Activated CD4-positive, alpha-beta T cell treated with anti-CD3 and anti-CD28 coated beads, Interleukin-10, Interleukin-2, amounts not matched to agents 100 ng/mL and 50 ng/mL, durations not matched to agents 16 hours and 8 hours (primary cell): ENCODE measurements at places on chromosomes 1 and 21.

GRCh38 chr1:28986306-28986910 lies 72.0 kb downstream of the EPB41 start:
- DNase-seq, result no peak

- no peak for DNase-seq
Measured at GRCh38 chr1:4668743-4669700, 14.6 kb downstream of the AJAP1 start.

DNA sequence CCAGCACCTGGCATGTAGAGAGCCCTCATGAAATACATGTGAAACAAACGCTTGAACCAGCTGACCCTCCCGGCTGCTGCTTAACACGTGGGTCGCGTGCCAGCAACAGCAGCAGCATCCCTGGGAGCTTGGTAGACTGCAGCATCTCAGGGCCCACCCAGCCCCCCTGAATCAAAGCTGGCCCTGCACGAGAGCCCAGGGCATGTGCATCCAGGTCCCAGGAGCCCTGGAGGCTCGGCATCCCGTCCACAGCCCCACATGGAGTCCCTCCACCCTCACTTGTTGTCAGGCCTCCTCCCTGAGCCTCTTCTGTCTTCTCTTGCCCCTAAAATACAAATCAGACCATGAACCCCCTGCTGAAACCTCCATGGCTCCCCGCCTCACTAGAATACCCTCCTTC lies 123.1 kb downstream of the MATN1 start:
- no peak for DNase-seq

- DNase-seq, result peak; percentile 89
Measured at GRCh38 chr21:45592208-45592619, 50.0 kb upstream of the SLC19A1 start.

GRCh38 chr1:30258876-30259275 lies 464.5 kb downstream of the MATN1 start:
- no peak for DNase-seq

- no peak for DNase-seq
Measured at GRCh38 chr1:241269116-241269515, 87.9 kb downstream of the RGS7 start.

GRCh38 chr1:156128654-156129597 lies 14.4 kb downstream of the LMNA start:
- no peak for DNase-seq

- no peak for DNase-seq
Measured at GRCh38 chr1:119974013-119974412, 77.7 kb upstream of the ADAM30 start.

GRCh38 chr1:17108360-17108759 lies 10.9 kb downstream of the PADI2 start:
- DNase-seq, result no peak

DNA sequence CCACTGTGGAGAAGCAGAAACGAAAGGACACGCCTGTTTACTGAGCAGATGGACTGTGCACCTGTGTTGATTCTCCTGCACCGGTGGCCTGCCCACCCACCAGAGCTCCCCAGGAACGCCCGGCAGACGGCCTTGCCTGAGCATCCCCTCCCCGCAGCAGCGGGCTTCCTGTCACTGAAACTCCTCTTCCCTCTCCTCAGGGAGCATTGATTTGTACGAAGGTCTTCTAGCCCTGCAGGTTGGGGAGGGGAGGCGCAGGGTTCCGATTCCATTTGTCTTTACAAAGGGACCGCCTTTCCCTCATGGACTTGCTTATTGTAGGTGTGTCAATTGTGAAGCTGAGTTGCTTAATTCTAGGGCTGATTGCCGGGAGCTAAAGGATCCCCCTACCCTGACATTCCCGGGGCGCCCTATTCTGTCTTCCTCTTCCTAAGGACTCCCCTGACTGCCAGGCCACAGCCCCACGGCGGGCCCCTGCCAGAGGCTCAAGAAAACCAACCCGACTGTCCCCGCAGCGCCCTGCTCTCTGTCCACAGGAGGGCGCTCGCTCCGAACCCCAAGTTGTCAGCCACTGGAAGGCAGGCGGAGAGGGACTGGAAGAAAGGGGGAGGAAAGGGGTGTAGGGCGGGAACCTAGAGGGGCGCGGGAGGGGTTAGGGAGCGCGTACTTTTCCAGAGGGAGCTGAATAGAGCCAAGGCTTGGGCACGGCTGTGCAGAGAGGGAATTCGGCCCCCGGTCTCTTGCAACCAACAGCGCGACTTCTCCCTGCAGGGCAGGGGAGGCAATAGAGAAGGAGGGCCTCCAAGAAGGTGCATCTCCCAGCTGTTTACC lies 2.8 kb downstream of the S100A6 start:
- peak; percentile 90 for DNase-seq

- no peak for DNase-seq
Measured at GRCh38 chr1:188006354-188006753, 1177.6 kb downstream of the PLA2G4A start.

DNA sequence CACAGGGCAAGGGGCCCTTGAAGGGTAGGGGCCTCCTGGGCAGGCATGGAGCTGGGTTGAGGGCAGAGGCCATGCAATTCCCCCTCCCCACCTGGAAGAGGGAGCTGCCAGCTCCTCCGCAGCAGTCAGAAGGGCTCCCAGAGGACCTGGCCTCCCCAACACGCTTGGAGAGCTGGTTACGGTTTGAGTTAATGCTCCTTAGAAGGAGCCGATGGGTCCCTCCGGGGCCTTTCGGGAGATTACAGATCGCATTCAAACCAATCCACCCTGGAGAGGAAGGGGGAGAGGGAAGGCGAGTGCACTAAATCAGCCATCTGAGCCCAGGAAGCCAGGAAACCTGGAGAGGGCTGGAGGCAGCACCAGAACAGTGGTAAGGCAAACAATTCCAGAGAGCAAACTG lies 106.3 kb upstream of the CSF3R start:
- DNase-seq, result no peak

- peak; percentile 4 for DNase-seq
Measured at GRCh38 chr1:27233667-27234048, 774 bp upstream of the WDTC1 start.

DNA sequence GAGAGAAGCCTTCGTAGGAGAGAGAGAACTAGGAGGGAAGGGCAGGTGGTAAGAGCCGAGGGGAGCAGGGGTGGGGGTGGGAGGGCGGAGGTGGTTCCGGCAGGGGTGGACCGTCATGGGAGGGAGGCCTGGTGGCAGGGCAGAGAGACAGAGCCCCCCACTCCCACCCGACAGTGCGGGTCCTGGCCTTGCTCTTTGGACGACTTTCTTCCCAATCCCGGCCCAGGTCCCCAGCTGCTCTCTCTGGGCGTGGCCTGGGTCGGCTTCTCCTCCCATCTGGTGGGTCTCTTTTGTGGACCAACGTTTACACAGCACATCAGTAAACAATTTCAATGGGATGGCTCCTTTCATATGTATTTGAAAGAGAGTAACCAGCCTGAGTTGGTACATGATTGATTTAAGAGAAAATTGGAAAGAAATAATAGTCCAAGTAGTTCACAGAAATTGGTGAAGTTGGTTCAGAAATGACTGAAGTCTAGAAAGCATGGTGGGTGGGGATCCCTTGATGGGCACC lies 56.9 kb downstream of the LDLRAD2 start:
- no peak for DNase-seq

DNA sequence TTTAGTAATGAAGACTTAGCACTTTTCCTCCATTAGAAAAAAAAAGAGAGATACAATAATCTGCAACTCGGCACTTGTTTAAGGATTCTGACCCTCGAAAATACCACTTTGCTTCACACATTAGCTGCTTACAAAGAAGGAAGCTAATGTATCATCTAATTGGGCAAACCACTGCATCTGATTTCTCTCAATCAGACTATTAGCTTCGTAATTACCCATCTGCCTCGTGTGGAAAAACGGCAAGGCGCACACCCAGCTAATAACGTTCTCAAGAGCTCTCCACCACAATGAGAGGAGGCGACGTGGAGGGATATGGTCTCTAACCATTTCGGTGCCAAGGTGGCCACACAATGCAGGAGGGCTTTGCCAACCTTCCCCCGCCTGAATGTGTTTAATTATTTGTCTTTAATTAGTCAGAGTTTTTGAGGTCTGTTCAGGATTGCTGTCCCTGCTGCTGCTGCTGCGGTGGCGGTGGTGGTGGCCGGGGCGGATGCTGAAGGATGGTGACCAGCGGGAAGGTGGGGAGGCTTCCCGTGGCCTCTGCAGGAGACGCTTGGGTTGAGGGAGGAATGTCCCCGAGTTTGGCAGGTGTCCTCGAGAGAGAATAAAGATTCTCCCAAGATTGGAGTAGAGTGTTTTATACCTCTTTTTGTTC lies 374.5 kb downstream of the RPS6KC1 start:
- DNase-seq, result no peak

- DNase-seq, result peak; percentile 36
Measured at GRCh38 chr1:3068564-3069431, at the start of gene PRDM16. Gene PRDM16, plus strand, starts transcription at chr1:3069203. Its CDS starts 57 bp downstream, at chr1:3069260.

- no peak for DNase-seq
Measured at GRCh38 chr1:68229650-68230483, 2.5 kb downstream of the WLS start.

GRCh38 chr1:208604295-208604694 lies 360.1 kb upstream of the PLXNA2 start:
- DNase-seq, result peak; percentile 81

DNA sequence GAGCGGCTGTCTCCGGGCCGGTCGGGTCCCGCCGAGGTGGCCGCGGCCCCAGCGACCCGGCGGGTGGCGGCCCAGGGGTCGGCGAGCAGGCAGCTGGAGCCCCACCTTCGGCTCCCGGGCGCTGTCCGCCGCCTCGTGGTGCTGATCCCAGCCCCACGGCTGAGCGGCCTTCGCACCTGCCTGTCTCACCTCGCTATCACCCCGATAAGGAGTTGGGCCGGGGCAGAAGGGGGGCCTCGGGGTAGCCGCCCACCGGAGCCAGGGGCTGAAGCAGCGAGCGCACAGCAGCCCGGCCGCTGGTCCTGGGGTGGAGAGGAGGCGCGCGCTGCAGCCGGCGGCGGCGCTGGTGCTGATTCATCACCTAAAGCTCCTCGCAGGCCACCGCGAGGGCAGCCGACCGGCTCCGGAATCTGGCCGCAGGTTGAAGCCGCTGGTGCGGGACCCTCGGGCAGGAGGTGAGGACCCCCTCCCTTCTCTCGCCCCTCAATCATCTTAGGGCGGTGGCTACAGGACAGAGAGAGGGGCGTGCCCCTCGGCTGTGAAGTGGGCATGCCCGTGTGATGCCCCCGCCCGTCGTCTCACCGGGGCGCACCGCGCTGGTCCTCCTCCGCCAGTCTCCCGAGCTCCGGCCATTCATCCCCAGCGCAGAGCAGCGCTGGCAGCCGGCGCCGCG lies 575 bp downstream of the TRIM67 start:
- peak; percentile 23 for DNase-seq

GRCh38 chr1:163395790-163396189 lies 74.0 kb downstream of the NUF2 start:
- DNase-seq, result no peak

- DNase-seq, result no peak
Measured at GRCh38 chr1:167937709-167938010, 788 bp upstream of the MPC2 start.

DNA sequence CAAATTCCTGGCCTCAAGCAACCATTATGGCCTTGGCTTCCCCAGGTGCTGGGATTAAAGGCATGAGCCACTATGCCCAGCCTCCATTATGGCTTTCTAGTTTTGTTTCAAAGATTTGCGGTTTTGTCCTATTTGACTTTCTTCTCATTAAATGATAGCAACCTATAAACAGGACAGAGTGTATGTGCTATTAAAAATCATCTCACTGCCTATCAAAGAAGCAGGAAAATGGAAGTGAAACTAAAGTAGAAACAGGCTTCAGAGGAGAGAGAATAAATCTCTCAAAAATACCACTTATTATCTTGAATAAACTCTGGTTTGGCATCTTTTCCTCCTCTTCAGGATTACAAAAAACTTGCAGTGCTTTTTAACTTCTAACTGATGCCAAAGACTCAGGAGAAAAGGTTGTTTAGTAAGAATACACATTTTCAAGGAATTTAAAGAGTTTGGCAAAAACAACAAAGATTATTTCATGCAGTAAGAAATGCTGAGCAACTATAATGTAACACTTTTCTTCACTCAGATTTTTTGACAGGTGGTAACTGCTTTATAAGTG lies 28.7 kb downstream of the ACBD3 start:
- DNase-seq, result no peak

GRCh38 chr1:206002871-206003801 lies at the start of gene RAB7B:
Gene RAB7B, minus strand, starts transcription at chr1:206003395. Its CDS starts 9,260 bp downstream, at chr1:205994135.
- no peak for DNase-seq

- DNase-seq, result peak; percentile 52
Measured at GRCh38 chr1:168504064-168504837, 39.5 kb downstream of the XCL2 start.

DNA sequence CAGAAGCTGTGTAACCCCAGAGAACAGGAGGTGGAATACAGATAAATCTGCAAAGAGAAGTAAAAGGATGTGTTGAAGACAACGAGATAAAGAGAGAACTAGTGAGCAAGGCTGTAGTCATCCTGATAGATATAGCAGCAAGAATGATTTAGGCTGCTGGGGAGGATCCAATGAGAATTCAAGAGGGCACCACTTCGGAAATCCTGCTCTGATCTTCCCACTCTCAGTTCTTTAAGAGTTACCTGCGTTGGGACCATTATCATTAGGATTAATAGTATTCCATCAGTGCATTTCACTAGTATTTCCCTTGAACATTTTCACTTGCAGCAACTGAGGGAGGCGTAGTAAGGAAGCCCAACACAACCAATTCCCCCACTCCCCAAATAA lies at the start of gene BRINP3:
Gene BRINP3, minus strand, starts transcription at position 103 of the 387 bp plus-strand sequence.
- no peak for DNase-seq

DNA sequence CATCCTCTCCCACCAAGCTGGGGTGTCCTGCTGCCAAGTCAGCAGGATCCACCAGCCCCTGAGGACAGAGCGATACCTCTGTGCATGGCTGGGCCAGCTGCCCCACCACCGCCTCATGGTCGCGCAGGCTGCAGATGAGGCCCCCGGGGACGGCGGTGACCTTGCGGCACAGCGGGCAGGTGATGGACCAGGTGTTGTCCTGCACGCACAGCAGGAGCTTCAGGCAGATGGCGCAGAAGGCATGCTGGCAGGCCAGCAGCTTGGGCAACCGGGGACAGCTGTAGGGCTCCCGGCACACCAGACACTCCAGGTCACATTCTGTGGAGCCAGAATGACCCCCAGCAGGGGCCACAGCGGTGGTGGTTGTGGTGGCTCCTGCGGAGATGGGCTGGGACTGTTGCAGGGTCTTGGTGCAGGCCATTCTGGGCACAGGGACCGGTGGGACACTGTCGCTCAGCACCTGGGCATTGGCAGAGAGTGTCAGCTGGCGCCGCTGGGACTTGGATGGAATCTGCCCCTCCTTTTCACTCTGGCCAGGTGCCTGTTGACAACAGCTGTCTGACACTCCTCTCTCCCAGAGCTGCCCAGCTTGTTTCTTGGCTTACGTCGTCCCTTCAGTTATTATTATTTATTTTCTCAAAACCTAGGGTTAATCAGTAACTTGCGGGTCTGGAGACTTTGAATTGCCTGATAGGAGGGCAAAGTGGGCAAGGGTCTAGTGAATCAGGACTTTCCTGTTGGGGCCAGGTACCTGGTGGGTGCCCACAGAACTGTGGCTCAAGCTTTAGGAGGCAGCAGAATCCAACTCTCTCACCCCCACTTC lies at the start of gene RNF186:
Gene RNF186, minus strand, starts transcription at position 603 of the 823 bp plus-strand sequence. Its CDS starts 182 bp downstream, at position 421.
- no peak for DNase-seq
